ENCODE measurements at places on chromosomes 5 and 9. TPM values are rescaled to one million over a fixed set of nuclear protein-coding genes. Genes with fewer than 3 reads are reported as not detected.
A peak's percentile ranks its signal among the peaks of the same experiment; 100 is the strongest.

DNA sequence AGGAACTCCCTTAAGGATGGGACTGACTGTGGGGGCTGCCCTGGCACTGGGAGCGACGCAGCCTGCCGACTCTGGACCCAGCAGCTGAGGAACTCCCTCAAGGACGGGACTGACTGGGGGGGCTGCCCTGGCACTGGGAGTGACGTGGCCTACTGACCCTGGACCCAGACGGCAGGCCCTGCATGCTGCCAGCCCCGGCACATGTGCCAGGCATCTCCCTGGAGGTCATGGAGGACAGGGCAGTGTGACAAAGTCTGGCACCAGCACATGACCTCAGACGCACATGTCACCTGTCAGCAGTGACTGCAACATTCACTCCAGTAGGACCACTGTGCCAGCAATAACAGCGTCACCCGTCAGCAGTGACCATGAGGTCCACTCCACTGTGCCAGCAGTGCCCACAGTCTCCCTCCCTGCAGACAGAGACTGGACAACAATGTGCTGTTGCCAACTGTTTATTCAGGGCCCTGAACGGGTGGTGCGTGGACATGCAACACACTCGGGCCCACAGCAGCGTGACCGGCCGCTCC lies 4.5 kb downstream of the FBXW5 start:
- no peak for DNase-seq

Gene NUTM2F
- not detected for total RNA-seq

DNA sequence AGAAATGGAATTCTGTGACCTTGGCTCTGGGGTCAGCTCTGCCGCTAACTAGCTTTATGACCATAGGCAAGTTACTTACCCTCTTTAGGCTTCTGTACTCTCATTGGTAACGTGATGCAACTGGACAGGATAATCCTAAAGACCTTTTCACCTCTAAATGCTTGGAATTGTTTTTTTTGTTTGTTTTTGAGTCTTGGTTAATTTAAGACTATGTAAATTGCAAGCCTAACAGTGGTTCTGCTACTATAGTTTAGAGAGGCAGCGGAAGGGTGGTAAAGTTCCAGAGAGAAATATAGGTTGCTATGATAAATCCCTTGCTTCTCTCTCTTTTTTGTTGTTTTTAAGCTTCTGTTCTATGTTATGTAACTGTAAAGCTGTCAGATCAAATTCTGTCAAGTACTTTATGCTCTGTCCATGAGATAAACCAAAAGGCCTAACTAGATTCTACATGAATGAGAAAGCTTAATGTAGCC lies 17.6 kb downstream of the FAM169A start:
- no peak for DNase-seq

Gene PHF24
- total RNA-seq: not detected

DNA sequence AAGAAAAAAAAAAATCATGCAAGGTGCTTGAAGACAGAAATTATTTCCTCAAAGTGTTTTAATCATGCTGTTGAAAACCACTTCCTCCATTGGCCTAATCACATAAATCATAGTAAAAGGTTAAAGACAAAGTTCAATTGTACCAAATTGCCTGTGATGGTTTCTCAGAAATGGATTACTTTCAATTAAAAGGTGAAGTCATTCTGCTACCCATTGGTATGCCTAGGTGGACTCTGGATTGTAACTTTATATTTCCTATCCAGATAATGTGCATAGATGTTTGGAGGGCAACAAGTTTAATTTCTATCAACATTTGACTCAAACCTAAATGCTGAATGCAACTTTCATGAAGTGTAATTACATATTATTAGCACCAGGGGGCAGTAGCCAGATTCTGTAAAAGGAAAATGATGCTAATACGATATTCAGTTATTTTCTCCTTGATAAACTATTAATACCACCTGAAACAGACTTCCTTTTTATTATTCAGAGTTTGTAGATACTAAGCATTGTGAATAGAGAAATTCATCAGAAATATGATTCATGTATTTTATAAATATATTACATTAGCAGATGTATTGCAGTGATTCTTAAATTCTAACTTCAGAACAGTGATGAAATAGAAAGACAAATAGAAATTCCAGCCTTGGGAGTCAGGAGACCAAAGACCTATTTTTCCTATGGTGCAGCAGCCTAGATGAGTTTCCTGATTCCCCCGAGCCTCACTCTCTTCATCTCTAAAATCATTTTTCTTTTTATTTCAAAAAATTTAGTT lies 148.2 kb downstream of the CAAP1 start:
- peak; percentile 44 for DNase-seq
